ENCODE measurements at places on chromosomes 7 and 10.

DNA sequence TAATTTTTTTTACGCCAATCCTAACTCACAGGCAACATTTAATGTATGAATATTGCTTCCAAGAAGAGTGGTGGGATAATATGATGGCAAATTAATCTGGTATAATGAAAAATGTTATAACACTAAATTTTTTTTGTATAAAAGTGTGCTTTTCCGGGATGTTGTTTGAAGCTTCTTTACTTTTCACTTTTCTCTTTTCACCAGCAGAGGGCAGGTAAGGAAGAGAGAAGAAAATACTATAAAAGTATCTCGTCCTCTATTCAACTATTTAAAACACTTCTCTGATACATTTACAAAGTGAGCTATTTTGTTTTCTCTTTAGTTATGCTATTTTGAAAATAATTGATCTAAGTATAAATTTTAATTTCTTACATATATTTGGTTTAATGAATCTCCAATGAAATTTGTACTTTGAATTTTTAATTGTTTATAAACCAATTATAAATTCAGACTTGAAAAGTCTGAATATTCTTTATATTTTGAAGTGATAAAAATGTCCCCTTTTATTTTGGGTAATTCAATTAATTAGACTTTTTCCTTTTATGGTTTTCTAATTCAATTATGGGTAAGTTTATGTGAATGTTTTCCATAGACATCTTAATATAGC is 20.7 kb upstream of the CFTR start:
- DNase-seq: no peak

DNA sequence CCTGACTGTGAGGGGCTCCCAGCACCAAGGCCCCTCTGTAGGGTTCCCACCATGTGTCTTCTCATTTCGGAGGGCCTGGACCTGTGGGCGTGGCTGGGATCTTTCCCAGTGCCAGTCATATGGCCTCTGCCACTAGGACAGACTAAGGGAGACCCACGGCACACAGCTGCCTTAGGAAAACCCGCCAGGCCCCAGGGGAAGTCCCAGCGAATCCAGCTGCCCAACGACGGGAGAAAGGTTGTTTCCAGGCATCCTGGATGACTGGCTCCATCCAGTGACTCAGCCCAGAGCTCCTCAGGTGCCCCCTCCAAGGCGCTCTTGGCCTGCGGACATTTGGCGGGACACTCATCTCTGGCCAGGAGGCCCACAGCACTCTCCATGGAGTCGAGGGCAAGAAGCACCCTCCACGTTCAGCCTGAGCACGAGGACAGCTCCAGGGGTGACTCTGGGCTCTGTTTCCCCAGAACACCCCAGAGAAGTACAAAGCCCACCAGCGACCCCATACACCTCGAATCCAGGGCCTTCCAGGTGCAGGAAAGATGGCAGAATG is 39.9 kb downstream of the PWWP2B start:
- DNase-seq: no peak

- DNase-seq: no peak
Observed at GRCh38 chr7:81206217-81206616, 287.4 kb upstream of the SEMA3C start.

- peak; percentile 3 for DNase-seq
Observed at GRCh38 chr10:71812016-71812912, 38.8 kb downstream of the PSAP start.

- DNase-seq: no peak
Observed at GRCh38 chr10:32851301-32851700, 106.7 kb downstream of the ITGB1 start.

GRCh38 chr7:98334081-98334480 is 52.6 kb downstream of the BRI3 start:
- no peak for DNase-seq

DNA sequence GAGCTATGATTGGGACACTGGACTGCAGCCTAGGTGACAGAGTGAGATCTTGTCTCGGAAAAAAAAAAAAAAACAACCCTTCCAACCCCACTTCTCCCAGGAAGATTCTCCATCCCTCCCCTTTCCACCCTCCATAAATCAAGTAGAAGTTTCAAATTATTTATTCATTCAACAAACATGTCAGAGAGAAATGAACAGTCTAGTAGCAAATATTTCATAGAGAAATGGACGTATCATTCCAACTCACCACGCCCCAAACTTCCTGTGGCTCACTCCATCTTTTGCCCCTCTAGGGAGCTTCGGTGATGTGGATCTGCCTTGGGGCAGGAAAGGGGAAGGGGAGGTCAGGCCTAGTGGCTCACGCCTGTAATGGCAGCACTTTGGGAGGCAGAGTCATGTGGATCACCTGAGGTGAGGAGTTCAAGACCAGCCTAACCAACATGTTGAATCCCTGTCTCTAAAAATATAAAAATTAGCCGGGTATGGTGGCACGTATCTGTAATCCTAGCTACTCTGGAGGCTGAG is 638 bp upstream of the TRAPPC14 start:
- DNase-seq: no peak

GRCh38 chr7:32062150-32062549 is 8.1 kb downstream of the PDE1C start:
- no peak for DNase-seq

DNA sequence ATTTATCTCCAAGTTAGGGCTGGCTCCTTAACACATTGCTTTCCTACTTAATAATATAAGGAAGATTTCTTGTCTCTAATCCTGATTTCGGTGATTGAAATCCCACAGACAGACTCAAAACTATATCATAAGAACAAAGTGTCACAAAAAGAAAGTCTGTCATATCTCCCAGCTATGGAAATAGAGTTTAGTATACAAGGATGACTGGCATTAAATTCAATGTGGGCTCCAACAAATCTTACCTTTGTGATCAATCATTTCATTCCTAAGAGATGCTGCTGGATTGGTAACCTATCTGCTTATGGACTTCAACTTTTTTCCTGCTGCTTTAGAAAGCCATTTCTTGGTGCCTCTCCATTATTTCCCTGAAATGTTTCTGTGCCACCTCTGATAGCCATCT is 39.5 kb upstream of the ZRANB1 start:
- no peak for DNase-seq

DNA sequence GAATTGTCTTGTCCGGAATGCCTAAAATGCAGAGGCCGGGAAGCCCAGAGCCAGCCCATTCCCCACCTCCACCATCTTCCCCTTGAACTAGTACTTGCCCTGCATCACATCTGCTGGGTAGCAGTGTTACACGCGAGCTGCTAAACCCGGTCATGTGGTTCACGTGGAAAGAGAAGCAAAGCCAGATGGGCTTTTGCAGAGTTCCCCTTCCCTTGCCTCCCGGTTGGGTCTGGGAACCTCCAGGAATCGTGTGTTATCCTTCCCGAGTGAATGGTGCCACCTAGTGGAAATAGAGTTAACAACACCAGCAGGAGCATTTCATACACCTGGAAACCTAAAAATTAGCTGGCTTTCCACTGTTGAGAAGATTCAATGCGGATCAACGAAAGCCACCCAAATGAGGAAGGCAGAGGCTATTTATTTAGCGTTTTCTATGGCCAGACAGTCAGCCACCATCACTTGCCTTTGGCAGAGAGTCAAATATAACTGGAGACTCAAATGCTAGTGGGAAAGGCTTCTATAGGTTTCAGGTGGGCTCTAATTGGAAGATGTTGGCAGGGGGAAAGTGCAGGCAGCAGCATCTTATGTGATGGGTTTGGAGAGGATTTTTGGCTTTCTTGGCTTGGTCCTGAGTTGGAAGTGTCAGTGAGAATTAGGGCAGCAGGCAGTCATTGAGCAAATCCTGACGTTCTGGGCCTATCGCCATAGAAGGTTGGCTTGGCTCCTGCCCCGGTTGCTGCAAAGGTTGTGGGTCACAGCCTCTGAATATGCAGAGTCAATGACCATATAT is 12.9 kb upstream of the DENND2A start:
- DNase-seq: peak; percentile 47

DNA sequence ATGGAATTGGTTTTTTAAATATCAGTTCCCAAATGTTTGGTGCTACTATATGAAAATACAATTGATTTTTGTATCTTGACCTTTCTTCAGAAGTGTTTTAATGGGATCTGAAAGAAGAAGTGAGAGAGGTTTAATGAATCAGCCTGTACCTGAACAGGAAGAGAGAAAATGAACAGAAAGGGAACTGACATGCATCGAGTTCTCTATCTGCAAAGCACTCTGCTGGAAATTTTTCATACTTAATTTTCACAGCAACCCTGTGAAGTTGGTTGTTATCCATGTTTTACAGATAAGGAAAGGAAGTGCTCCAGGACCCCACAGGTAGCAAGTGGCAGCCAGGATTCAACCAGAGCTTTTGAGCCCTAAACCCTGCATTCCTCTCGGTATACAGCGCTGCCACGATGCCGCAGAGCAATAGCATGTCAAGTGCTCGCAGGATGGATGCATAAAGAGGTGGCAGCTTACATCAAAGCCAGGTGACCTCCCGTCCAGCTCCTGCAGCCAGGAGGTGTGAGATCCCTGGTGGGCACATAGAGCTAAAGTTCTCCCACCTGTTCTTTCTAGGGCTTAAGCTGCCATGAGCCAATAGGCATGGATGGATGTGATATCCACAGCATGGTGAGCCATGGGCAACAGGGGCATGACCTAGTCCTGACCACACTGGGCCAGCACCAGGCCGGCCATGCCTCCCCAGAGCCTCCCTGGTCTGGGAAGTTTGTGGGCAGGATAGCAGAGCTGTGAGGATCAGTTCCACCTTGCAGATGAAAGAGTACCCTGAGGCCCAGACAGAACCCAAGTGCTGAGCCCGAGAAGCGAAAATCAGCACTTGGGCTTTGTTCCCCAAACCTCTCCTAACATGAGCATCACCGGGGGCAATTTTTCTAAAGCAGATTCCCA is 57.2 kb downstream of the CALML3 start:
- DNase-seq: no peak

DNA sequence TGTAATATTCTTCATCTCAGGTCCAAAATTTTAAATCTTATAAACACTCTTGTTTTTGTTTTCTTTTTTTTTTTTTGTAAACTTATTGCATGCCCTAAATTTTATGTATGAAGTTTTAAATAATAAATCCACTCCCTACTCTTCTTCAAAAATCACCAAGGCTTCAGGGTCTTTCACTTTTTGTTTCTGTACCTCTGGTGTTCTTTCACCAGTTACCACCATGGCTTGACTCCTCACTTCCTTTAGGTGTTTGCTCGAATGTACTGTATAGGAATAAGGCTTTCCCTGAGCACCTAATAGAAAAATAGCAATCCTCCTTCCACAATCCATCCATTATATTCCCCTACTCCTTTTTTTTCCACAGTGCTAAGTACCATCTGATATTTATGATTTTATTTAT is 962.8 kb upstream of the POT1 start:
- no peak for DNase-seq

DNA sequence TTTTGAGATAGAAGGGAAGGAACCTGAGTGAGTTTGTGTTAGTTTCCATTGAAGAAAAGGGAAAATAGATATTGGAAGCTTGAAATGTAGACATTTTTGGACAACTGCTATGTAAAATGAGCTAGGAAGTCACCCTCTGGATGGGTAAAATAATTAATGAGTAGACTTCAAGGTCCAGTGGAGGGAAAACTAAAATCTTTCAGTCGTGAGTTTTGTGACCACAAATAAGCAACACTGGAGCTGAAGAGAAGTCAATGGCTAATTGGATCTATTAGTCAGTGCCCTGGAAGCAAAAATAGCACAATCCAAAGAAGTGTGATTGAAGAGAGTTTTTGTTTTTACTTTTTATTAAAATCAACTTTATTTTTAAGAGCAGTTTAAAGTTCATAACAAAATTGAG is 123.4 kb downstream of the MYO3A start:
- DNase-seq: no peak

- no peak for DNase-seq
Observed at GRCh38 chr7:75996476-75996875, 2.1 kb upstream of the TMEM120A start.
